Epithelial cell of prostate (primary cell): ENCODE measurements at places on chromosomes 5 and 9.

DNA sequence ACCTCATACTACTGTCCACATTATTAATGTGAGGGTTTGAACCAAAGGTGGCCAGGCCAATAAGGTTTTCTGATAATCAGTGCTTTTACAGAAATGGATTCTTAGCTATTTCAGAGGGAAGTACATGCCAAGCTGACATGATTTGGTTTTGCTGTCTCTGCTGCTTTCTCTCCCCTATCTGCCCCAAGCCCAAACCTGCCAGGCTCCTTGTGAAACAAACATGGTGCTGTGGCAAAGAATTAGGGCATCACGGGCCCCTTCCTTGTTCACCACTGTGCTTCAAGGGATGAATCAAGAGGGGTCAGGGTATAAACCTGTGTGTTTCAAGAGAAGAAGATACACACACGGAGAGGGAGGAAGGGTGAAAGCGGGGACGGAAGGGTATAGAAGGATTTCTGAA, 41.3 kb upstream of the SMU1 start:
- no peak for DNase-seq

DNA sequence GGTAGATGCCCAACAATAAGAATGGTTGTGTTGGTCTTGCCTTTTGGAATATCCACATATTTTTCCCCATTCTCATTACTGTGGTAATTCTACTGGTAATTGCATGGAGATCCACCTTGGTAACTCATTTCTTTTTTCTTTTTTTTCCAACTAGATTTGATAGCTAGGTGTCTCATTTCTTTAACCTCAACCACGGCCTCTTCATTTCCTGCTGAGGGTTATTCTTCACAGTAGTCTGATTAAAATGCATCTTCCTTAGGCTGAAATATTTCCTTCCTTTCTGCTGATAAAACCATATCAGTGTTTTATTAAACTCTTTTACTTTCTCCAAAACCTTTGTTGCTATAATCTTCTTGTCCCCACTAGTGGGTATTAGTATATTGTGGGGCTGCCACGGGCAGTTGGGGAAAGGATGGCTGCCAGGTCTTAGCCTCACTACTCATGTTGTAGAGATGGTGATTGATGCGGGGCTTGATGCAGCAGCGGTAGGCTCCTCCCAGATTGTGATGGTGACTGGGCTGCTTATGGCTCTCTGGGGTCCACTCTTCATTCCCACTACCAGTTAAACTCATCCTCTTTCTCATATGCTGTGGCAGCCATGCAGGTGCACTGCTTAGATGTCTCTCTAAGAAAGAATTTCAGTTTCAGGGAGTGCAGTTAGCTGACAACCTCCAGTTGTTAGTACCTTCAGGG, 35.9 kb downstream of the KIF2A start:
- no peak for DNase-seq

DNA sequence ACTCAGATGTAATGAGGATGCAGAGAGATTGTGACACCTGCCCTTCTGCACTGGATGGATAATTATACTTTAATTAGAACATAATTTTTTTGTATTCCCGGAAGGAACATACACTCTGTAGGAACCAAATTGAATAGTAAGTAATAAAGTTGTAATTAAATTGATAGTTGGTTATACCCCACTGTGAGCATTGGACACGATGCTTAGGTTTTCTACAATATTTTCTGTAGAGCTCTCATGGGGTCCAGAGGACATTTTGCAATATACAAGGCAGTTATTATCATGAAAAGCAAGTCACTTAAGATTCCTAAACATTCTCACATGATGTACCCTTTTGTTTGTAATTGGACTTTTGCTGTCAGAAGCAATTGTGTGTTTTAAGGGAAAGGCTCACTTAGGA, 63.4 kb downstream of the DIRAS2 start:
- DNase-seq: no peak

DNA sequence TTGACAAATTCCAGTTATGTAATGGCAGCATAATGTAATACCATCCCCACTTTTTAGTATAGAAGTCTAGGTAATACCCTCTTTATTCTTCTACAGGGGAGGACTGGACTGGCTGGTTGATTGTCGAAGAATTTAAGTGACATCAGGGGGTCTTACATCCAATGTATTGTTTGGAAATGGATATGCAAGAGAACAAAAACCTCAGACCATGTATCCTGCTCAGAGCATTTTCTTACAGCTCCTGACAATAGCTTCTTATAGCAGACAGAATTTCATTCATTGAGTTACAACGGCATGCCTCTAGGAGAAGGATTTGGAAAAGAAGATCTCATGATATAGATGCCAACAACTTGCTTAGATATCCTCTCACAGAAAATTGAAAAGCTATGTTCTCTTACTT, 2032.3 kb downstream of the EFNA5 start:
- DNase-seq: no peak

DNA sequence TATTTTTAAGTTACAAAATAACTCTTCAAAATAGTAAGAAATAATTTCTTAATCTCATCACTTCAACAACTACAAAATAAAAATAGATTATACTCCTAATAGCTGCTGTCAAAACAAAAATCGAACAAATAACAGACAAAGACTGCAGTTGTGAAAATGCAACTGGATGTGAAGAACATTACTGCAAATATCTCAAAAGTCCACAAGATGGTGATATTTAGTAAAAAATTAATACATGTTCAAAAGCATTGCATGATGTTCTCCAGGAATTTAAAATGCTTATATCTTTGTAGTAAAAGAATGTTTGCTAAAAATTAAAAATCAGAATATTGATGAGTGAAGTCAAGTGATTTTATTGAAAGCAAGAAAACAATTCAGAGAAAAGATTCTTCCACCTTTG, 66.2 kb downstream of the MPDZ start:
- no peak for DNase-seq
